ENCODE measurements at places on chromosomes 12 and 14.

DNA sequence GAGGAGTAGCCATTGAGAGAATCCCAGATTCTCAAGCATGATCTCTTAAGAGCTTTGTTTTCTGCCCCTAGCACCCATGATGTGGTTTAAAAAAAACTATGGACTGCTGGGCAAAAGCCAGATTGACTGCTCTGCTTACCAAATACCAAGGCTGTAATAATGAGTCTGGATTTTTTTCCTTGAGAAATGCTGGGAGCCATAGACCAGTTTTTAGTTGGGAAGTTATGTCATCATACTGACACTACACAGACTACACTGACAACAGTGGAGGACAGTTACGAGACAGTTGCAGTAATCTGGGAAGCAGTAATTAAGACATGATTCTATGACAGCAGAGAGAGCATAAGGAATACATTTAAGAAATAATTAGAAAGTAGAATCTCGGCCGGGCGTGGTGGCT is 35.8 kb downstream of the SPATA7 start:
- DNase-seq, result no peak

DNA sequence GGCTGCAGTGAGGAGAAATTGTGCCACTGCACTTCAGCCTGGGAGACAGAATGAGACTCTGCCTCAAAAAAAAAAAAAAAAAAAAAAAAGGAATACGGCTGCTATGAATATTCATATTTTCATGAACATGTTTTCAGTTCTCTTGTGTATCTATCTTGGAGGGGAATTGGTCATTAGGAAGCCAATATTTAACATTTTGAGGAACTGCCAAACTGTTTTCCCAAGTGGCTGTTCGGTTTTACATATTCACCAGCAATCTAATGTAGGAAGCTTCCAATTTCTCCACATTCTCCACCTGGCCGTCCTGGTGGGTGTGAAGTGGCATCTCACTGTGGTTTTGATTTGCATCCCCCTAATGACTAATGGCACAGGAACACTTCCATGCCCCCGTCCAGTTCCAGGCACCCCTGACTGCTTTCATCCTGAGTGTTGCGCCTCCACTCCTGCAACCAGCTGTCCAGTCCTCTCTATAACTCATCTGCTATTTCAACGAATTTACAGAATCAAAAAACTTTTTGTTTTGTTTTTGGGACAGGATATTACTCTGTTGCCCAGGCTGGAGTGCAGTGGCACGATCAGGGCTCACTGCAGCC is 5.7 kb downstream of the STXBP6 start:
- DNase-seq, result no peak

DNA sequence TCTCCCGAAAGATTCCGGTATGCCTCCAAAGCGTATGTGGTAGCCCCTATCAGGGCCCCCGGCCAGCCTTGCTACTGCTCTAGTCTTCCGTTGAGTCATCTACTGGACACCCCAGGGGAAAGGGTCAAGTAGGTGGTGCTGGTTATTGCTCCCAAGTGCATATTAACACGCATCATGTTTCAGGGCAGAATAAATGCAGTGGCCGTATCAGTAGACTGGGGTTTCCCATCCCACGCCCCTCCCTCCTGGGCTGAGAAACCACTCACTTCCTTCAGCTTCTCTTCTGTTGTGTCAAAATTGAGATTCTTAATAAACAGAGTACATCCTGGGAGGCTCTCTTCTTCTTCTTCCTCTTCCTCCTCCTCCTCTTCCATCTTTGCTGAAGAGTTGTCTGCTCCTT is 39.3 kb downstream of the RBM19 start:
- DNase-seq, result no peak

DNA sequence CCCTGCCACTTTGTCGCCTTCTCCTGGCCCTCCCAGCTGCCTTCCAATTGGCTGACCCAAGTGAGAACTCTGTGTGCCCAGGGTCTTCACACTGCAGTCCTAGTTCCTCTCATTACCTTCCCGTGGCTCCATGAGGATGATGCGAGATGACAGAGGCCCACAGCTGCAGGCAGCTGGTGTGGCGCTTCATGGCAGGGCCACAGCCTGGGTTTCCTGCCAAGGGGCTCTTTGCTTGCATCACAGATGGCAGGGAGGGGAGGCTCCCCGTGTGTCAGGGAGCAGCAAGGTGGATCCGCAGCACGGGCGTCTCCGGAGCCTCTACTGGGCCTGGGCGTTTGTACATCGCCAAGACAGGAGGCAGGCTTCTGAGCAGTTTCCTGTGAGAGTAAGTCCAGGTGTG is 28.9 kb downstream of the DEGS2 start:
- DNase-seq, result no peak

DNA sequence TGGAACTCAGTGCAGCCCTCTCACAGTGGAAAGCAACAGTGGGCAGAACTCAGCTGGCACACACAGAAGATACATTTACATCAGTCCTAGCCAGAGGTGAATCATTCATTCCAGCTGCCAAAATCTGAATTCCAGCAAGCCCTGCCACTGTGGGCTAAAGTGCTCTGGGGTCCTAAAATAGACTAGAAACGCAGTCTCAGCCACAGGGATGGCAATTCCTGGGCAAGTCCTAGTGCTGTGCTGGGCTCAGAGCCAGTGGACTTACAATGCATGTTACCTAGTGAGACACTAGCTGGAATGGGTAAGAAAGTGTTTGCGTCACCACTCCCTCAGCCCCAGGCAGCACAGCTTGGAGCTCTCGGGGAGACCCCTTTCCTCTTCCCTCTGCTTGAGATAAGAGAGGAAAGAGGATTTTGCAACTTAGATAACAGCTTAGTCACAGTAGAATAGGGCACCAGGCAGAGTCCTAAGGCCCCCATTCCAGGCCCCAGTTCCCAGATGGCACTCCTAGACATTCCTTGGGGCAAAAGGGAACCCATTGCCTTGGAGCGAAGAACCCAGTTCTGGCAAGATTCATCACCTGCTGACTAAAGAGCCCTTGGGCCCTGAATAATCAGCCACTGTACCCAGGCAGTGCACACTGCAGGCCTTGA is 592.9 kb downstream of the FSCB start:
- no peak for DNase-seq

DNA sequence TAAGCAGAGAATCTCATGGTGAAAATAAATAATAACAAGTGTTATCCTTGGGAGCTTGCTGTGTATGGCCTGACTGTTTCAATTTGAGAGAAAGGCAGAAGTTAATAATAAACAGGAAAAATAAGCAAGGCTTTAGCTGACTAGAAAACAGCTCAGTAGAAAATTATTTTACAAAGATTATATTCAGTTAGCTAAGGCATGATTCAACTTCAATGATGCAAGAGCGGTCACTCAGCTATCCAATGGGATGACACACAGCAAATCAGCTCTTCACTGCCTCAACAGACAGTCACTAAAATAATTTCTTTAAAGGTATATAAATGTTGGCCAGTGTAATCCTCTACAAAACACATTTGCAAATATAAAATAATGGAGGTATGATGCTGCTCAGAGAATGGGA is 18.6 kb downstream of the GSTZ1 start:
- no peak for DNase-seq

- DNase-seq, result no peak
Observed at GRCh38 chr12:2338991-2339431, 286.2 kb downstream of the CACNA1C start.

DNA sequence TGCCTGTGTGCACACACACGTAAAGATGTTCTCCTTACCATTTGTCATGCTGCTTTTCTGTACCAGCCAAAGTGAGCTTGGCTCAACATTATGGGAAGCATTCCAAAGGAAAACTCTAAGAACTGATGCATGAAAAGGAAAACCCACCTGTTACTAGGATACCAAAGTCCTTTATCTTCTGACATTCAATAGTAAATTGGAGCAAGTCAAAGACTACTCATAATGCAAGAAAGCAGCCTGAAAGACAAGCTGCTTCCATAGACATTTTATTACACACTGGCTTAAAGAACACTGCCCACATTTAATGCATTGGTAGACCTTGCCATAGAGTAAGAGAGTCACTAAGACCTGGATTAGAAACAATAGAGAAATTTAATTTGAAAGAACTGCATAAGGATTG is 159.0 kb downstream of the LRIG3 start:
- DNase-seq, result no peak

DNA sequence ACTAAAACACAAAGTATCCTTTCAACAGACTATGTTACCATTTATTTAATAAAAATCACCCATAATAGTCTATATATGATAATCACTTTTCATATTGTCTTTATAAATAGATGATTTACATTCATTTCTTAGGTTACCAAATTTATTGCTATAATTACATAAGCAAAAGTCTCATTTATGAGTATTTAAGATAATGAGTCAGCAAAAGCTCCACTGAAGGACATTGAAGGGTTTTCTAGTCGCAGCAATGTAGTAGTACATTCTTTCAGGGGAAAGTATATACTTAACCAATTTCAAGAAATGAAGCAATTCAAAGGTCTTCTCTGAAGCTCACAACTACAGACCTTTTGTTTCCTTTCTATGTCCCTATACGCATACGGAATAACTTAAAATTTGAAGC is 110.9 kb downstream of the NOVA1 start:
- DNase-seq, result no peak

- no peak for DNase-seq
Observed at GRCh38 chr12:65016881-65017650, 104.0 kb downstream of the WIF1 start.

GRCh38 chr12:57027011-57027804 is 10.9 kb upstream of the TAC3 start:
- DNase-seq, result no peak

DNA sequence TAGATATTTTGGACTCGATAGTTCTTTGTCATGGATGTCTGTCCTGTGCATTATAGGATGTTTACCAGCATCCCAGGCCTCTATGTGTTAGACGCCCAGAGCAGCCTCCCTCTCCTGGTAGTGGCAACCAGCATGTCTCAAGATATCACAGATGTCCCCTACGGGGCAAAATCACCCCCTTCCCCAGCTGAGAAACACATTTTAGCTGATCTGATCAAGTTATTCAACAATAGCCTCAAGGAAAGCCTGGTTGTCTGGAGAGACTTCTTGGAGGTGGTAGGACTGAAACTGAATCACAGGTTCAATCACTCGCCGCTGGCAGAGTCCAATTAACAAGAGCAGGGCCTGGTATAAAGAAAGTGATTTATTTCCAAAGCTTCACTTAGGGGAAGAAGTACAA is 17.6 kb downstream of the BDKRB1 start:
- DNase-seq, result no peak

DNA sequence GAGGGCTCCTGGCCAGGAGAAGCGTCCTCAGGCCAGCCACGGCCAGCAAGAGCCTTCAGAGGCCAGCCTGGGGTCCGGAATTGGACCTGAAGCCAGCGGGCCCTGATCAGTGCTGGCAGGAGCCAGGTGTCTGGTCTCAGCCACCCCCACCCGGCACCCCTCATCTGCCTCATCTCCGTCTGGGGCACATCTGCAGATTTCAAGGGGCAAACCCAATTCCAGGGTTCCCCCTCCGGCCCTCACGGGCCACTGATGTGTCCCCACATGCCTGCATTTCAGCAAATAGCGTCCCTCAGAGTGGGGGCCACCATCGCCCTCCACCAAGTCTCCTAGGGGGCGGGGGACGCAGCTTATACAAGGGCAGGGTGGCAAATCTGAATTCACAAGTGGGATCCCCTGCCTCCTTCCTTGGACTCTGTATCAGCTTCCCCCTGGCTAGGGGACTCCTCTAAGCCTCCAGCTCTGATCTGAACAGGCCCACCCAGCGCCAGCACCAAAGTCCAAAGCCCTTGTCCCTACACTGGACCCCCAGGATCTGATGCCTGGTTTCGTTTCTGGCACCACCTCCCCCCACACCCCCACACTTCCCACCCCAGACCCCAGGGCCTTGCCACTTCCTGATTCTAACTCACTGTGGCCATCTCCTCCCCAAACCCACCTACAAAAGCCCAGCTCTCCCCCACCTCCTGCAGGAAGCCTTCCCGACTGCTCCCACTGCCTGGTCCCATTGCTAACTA is 10.1 kb downstream of the TMEM179 start:
- DNase-seq, result no peak

- DNase-seq, result no peak
Observed at GRCh38 chr14:64580467-64580866, 30.7 kb downstream of the PPP1R36 start.

GRCh38 chr12:11793921-11794710 is 144.6 kb downstream of the ETV6 start:
- no peak for DNase-seq

GRCh38 chr14:77458249-77458950 is 507 bp downstream of the AHSA1 start:
- DNase-seq, result no peak

GRCh38 chr12:102197789-102198188 is at the start of gene PMCH:
Gene PMCH (minus strand): TSS chr12:102197833. CDS start chr12:102197770, 63 bp downstream.
- peak; percentile 6 for DNase-seq

DNA sequence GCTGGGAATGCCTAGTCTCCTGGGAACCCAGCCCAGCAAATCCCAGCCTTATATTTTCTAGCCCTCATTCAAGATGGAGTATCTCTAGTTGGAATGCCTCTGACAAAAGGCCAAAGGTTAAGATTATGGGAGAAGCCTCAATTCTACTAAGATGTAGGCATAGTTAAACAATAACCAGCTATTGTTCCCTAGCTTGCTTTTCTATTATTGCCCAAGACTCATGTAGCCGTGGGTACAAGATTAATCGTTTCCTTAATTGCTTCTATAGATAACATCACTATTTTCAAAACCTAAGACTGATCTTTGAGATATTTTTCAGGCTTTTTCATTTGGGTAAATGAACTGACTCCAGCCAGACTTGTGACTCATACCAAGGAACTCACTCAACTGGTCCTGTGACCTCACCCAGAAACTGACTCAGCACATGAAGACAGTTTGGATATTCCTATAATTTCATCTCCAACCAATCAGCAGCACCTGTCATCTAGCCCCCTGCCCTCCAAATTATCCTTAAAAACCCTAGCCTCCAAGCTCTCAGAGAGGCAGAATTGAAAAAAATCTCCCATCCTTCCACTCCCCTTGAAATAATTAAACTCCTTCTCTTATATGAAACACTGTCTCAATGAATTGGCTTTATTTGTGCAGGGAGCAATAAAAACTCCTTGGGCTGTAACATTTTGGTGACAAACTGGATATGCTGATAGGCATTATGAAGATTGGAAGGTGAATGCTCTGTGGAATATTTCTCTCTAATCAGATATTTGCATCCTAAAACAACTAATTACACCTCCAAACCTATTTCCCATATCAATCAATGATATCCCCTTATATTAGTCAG is 589.0 kb downstream of the C12orf50 start:
- DNase-seq, result no peak

DNA sequence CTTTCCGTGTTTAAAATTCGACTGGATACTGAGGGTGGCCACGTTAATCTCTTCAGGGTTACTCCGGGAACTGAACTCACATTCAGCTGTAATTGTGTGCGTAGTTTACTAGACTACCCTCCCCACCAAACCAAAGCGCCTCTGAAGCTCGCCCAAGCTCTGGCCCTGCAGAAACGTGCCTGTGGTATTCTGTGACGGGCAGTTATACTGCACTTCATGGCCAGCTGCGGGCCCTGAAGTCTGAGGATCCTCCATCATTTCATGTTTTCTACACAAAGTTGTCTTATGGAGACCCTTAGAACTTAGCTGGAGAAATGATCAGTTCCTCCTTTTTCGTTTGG is 688 bp downstream of the ZNF26 start:
- DNase-seq, result no peak

- no peak for DNase-seq
Observed at GRCh38 chr12:122086641-122087285, 8.2 kb downstream of the MLXIP start.
